Uterus (tissue), 4 donors: ENCODE measurements at places on chromosomes 6 and 20.

DNA sequence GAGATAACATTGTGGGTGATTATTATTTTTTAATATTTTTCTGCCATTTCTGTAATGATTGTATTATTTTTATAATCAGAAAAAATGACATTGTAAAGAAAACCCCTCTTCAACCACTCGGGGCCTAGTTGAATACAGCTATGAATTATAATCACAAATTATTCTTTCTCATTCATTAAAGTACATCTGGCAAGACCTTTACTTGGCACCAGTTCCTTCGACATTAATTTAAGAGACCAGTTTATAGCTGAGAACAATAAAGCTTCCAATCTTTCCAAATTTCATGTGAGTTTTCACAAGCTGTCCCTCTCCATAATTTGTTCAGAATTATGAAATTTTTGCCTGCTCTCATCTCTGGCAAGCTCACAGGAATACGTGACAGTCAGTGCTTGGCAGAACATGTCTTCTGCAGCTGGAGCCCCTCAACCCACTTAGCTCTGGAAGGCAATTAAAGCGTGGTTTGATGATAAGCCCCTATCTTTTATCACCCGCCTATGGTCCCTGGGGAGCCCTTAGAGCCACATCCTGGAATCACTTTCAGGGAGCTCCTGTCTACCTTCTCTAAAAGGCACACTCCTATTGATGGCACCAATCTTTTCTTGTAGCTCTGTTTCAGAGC lies 237.2 kb upstream of the PRND start:
- DNase-seq = no peak

DNA sequence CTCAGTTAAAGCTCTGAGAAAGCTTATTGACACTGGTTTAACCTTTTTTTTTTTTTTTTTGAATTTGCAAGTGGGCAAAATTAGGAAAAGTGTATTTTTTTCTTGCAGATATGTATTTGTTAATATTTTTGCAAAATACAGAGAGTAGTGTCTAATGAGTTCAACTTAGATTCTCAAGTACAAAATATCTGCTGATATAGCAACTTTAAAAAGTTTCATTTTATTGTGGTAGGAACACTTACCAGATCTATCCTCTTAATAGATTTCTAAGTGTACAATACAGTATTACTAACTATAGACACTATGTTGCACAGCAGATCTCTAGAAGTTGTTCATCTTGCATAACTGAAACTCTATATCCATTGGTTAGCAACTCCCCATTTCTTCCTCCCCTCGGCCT lies 30.9 kb upstream of the HDDC2 start:
- no peak for DNase-seq

GRCh38 chr6:2376429-2377355 lies 131.3 kb upstream of the GMDS start:
- DNase-seq = no peak

GRCh38 chr20:2798814-2799213 lies 1.6 kb downstream of the CPXM1 start:
- no peak for DNase-seq

DNA sequence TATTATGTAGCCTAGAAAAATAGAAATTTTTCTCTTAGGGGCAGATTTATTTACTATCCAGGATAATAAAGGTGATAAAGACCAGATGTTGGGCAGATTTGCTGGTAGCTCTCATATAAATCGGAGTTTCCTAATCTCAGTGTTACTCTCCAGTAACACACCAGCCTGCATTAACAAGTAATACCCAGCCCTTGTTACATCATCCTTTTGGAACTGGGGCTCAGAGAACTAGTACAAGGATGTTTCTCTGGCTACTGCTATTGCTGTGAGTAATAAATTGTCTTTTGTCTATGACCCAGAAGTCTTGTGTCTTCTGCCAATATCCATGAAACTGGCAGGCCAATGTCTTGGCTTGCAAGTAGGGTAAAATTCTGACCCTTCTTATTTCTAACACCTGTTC lies 16.8 kb downstream of the TPD52L1 start:
- DNase-seq = no peak

DNA sequence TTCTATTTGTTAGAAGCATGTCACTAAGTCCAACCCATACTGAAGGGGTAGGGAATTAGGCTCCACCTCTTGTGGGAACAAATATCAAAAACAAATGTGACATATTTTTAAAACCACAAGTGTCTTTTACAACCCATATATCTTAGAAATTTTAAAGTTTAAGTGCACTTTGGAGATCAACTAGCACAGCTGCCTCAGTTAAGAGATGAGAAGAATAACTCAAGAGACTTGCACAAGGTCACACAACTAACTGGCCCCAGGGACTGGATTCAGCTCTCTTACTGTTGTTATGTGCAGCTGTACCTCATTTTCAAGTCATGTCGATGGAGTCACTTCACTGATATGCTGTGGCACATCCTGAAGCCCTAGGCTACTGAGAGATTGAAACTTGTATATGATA lies 102.9 kb upstream of the BMP2 start:
- no peak for DNase-seq

DNA sequence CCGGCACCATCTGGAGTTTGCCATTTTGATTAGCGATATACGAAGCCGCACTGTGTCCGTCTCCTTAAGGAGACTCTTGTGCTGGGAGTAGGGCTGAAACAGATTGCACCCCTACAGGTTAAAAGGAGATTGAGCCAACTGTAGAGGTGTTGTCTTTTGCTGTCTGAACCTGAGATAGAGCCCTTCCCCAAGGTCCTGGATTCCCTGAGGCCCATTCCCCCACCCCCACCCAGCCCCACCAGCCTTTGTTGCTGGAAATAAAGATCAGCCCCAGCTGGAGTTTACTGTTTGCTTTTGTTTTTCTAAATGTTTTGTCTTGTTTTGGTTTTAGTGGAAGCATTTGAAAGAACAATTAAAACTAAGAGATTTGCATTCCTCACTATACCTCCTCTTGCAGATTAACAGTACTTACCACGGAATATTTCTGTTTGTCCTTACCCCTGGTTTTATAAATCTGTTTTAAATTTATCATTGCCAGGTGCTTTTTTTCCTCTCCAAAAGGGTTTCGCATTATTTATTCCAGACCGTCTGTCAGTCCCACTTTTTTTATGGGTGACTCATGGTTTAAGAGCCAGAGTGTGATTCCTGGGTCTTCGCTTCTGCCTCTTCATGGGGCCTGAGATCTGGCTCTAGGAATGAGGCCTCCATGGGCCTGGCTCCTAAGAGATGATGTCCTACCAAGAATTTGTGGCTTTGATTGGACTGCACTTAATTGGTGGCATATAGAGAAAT lies 169.2 kb downstream of the DTNBP1 start:
- DNase-seq = no peak

DNA sequence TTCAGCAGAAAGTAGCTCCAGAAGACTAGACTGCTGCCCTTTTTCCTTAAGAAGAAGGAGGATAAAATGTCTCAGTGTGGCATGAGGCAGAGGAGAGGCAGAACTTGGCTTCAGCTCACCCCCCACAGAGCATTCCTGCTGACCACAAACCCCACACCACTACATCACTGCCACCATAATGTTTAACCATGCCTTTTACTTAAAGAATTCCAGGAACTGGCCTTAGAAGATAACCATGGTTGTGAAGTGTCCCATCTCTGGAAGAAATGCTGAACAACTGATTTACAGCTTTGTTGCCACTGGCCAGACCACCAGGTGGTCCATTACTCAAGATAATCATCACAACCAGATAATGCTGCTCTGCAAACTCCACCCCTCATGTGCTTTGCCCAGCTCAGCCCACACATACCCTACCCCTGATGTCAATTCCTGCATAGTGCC lies 154.1 kb downstream of the CD24 start:
- no peak for DNase-seq

DNA sequence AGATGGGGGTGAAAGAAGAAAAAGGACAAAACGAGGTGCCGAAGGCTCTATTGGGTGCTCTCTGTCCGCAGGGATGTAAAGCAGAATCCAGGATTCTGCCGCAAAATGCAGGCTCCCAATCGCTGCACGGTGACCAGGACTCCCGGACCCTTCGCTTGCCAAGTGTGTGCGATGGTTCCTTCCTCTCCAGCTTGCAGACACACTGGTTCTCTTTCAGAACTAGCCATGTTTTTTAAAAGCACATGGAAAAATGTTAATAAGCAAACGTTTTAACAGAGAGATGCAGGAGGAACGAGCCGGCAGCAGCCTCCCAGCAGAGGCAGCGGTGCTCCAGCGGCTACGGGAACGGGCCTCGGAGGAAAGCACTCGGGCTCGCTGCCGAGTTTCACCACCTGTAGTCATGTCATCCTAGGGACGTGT lies 59.6 kb downstream of the ZNF831 start:
- DNase-seq = no peak

GRCh38 chr20:19668418-19668817 lies 89.6 kb upstream of the RIN2 start:
- DNase-seq = no peak

DNA sequence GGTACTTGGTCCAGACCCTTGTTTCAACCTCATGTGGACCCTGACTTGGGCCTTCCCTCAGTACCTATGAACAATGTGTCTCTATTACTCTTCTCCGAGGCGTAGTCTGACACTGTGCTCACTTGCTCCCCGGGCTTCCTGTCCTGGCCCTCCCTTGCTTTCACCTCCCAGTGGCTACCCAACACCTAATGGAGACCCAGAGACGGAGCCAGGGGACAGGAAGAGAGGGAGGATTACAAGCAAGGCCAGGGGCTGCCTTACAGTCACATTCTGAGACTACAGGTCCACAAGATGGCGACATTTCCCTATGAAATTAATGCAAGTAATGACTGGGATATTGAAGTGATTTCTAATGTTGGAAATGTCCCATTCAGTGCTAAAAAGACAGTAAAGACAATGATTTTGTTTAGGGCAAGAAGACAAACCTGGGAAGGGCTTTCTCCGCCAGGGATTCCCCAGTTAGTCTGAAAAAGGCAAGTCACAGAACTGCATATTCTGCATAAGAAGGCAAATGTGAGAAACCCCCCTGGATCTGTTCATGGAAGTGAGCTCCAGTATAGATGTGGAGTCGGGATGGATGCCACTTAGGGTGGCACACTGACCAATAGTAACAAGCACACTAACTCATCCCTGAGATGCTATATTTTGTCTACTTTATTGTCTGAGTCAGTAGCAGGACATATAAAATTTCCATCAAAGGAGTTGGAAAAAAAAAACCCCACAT lies 44.0 kb upstream of the ZBTB24 start:
- no peak for DNase-seq

DNA sequence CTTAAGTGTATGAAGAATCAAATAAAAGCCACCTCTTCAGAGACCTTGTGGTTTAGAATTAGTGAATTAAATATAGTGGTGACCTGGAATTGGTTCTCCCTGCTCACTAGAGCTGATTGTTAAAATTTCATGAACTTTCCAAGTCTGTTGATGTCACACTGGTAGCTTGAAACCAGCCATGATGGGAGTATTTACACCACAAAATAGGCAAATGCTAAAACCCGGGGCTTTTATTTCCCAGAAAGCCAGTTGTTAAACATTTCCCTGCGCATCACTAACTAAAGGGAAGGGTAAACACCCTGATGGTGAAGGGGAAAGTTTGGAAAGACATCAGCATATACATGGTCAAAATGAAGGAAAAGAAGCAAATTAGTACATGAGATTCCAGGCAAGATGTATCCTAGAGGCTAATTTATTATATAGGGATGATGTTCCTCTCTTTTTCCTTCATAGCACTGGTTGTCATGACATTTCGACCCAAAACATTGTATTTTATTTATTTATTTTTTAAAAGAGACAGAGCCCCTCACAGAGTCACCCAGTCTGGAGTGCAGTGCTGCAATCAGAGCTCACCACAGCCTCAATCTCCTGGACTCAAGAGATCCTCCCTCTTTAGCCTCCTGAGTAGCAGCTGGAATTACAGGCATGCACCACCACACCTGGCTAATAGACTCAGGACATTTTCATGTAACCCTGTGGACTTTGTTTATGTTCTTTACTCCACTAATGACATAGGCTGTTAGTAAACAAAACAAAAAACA lies 123.2 kb downstream of the RIN2 start:
- DNase-seq = no peak

DNA sequence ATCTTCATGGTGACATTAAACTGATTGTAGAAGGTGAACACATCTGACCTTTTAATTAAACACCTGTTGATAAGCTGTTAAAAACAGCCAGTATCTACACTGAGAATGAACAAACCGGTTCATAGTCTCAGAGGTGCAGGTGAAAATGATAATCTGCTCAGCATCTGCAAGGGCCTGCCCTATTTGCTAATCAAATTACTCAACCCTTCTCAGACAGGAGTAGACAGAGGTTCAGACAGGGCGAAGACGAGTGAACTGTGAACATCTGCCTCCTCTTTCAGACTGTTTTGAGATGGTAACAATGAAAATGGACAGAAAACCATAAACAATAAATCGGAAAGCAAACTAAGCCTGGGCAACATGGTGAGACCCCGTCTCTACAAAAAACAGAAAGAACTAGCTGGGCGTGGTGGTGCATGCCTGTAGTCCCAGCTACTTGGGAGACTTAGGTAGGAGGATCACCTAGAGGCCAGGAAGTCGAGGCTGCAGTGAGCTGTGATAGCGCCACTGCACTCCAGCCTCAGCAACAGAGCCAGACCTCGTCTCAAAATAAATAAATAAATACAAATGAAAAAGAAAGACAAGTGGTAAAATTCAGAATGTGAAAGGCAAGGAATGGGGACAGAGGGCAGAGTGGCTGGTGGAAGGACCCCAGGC lies 55.9 kb downstream of the NINL start:
- DNase-seq = no peak

DNA sequence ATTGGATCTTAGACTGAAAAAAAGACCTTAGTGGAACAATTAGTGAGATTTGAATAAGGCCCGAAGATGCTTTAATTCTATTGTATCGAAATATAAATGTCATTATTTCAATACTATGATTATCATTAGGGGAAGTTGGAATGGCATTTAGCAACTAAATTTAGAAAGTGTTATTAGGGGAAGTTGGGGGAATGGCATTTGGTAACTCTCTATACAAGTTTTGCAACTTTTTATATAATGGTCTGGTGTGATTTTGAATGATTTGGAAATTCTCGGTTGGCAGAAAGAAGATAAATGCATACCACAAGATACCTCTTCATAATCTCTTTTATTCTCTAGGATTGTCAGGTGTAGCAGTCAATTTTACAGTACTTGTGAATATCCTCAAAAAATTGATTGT lies 49.2 kb downstream of the RNF144B start:
- no peak for DNase-seq

DNA sequence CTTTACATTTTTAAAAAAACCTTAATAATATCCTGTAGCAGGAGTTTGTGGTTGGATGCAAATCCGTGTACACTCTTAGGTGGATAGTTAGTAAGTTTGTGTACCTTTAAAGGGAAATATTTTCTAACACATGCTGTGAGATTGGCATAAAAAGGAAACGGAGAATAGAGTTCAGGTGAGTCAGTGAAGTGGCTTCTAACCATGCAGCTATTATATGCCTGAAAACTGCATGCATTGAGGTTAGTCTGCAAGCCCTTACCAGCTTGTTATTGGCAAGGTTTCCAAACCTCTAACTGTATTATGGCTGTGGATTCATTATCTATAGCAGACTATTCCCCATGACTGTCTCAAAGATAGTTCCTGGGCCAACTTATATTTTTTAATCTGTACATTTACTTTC lies 420.6 kb upstream of the MMS22L start:
- DNase-seq = no peak

- no peak for DNase-seq
Observed at GRCh38 chr6:169420912-169421543, 167.4 kb upstream of the THBS2 start.
